ENCODE measurements at places on chromosomes 6 and 20.

DNA sequence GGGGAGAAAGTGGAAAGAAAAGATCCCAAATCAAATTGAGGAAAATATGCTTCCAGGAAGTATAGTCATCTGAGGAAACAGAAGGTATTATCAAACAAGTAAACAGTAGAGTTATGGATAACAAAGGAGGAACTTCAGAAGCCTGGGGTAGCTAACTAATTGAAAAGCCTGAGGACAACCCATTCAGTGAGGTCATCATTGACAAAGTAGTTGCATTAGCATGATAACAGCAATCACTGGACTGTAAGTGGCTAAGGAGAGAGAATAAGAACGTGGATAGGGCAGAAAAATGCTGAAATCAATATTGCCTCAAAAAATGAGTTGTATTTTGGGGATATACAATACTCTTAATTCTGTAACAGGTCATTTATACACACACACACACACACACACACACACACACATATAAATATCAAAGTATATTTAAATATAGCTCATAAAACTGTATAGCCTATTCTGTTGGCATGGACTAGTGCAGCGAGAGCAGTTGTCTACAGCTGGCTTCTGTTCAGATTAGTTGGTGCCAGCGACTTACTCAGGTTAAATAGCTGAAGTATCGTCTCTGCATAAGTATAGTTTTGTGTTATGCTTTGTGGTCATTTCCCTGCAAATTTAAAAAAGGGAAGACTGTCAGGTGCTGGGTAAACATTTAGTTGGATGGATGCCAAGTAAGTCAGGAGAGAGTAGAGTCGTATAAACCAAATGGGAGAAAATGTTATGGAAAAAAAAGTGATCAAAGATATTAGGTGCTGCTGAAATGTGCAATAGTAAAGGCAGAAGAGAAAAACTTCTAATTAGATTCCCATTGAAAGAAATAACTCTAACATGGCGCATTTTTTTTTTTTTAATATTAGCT lies 33.8 kb upstream of the CTAGE9 start:
- no peak for DNase-seq

DNA sequence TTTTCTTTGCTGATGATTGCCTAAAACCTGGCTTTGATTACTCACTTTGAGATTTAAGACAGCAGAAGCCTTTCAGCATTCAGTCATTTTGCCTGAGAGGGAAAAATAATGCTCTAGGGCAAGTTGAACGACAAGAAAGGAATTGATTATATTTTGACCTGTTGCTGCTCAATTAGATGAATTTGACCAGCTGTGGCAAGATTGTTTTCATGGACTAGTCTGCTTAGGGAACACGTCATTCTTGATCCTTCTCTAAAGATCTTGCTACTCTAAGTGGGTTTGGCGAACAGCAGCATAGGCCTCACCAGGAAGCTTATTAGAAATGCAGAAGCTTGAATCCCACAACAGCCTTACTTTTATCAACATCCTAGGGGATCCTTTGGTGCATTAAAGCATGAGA lies 59.7 kb upstream of the PHACTR1 start:
- peak; percentile 26 for DNase-seq

- DNase-seq = no peak
Measured at GRCh38 chr20:62602550-62602949, 39.8 kb upstream of the SLCO4A1 start.

DNA sequence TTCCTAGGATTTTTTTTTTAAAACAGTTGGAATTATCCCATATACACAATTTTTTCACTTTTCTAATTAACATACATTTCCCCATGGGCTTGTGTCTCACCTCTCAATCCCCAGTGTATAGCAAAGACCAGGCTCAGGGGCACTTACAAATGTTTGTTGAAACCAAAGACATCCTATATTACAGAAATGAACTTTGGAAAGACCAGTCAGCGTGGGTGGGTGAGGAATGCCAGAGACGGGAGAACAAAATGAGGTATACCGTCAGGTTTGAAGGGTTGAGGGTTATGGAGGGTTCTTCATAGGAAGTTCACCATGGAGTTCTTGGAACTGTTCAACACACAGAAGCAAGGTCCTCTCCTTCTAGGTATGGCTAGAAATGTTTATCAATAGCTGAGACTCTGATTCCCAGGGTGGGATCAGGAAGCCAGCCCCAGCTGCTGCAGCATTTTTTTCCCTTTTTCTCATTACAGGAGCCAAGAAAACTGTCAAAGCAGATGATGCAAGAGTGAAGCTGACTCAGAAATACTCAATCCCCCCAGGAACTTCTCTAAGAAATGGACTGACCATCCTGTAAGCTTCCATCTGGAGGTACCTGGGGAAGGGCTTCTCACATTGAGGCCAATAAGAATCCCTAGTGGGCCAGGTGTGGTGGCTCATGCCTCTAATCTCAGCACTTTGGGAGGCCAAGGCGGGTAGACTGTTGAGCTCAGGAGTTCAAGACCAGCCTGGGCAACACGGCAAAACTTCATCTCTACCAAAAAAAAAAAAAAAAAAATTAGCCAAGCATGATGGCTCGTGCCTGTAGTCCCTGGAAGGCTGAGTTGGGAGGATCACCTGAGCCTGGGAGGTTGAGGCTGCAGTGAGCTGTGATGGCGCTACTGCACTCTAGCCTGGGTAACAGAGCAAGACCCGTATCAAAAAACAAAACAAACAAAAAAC lies 15.9 kb upstream of the TBC1D20 start:
- peak; percentile 83 for DNase-seq

- no peak for DNase-seq
Measured at GRCh38 chr6:10947966-10948365, 61.1 kb downstream of the SYCP2L start.

DNA sequence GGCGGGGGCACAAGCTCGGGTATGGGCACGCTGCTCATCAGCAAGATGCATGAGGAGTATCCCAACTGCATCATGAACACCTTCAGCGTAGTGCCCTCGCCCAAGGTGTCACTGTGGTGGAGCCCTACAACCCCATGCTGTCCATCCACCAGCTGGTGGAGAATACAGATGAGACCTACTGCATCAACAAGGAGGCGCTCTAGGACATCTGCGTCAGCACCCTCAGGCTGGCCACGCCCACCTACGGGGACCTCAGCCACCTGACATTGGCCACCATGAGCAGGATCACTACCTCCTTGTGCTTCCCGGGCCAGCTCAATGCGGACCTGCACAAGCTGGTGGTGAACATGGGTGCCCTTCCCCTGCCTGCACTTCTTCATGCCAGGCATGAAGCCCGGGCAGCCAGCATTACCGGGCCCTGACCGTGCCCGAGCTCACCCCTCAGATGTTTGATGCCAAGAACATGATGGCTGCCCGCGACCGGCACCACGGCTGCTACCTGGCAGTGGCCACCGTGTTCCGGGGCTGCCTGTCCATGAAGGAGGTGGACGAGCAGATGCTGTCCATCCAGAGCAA lies 12.8 kb downstream of the GABRR2 start:
- no peak for DNase-seq

DNA sequence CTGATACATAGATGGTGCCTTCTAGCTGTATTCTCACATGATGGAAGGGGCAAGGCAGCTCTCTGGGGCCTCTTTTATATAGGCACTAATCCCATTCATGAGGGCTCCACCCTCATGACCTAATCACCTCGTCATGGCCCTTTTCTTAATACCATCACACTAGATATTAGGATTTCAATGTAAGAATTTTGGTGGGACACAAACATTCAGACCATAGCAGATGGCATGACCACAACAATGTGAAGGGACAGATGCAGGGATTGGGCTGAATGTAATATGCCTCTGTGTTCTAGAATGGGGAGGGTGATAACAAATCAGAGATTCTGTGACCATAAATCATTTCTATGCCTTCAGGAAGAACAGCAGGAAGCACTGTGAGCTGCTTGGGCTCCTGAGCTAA lies 145.8 kb downstream of the LCA5 start:
- no peak for DNase-seq

GRCh38 chr6:75204959-75205775 lies 686 bp downstream of the COL12A1 start:
- DNase-seq = no peak

- DNase-seq = no peak
Measured at GRCh38 chr6:53825532-53826321, 30.9 kb downstream of the LRRC1 start.

GRCh38 chr6:154179434-154179833 lies 140.4 kb downstream of the OPRM1 start:
- no peak for DNase-seq

Data from fibroblast of the conjunctiva (primary cell).